ENCODE measurements at places on chromosomes 6 and 20.

- peak; percentile 54 for DNase-seq
Measured at GRCh38 chr20:33299111-33299603, 16.1 kb downstream of the BPIFB1 start.

- no peak for DNase-seq
Measured at GRCh38 chr6:129340983-129341382, 369.0 kb downstream of the ARHGAP18 start.

- no peak for DNase-seq
Measured at GRCh38 chr6:114559419-114559818, 216.6 kb upstream of the HS3ST5 start.

GRCh38 chr6:98831057-98831958 lies 3.1 kb upstream of the POU3F2 start:
- no peak for DNase-seq

GRCh38 chr6:147758303-147758702 lies 249.8 kb downstream of the SAMD5 start:
- no peak for DNase-seq

DNA sequence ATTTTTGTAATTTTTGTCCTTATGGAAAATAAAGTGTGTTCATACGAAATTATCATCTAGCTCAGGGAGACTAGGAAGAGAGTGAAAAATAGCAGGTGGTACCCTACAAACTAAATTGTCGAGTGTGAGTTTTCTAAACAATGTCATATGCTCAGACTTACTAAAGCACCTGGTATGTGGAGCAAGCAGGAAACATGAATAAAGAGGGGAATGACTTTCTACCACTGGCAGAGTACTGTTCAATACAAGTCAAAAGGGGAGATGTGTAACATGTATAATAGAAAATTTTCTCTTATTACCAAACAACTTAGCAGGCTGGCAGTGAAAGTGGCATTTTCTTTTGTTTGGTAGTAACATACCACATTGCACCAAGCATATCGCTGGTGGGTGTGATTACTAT lies 36.1 kb downstream of the CTNNBL1 start:
- DNase-seq = no peak

DNA sequence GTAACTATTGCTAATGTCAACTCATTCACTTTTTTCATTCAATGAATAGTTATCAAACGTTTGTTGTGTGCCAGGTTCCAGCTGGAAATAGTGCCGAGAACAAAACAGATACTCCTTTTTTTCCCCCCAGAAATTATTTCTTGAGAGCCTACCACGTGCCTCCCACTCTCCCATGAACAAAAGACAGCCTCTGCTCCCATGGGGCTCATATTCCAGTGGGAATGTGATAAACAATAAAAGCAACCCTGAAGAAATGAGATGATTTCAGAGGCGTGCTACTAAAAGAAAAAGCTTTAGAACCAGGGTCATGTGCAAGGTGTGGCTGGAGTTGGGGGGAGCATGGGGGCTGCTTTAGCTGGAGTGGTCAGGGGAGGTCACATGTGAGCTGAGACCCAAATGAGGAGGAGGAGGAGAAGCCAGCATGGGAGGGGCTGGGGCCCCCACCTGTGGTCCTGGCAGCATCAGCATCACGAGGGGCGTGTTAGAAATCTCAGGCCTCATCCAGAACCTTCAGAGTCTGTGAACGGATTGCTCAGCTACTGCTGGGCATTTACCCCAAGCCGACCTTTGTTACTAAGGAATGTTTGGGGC lies 157.4 kb downstream of the EYA2 start:
- DNase-seq = no peak

- DNase-seq = no peak
Measured at GRCh38 chr6:111852725-111853124, 20.5 kb downstream of the FYN start.

DNA sequence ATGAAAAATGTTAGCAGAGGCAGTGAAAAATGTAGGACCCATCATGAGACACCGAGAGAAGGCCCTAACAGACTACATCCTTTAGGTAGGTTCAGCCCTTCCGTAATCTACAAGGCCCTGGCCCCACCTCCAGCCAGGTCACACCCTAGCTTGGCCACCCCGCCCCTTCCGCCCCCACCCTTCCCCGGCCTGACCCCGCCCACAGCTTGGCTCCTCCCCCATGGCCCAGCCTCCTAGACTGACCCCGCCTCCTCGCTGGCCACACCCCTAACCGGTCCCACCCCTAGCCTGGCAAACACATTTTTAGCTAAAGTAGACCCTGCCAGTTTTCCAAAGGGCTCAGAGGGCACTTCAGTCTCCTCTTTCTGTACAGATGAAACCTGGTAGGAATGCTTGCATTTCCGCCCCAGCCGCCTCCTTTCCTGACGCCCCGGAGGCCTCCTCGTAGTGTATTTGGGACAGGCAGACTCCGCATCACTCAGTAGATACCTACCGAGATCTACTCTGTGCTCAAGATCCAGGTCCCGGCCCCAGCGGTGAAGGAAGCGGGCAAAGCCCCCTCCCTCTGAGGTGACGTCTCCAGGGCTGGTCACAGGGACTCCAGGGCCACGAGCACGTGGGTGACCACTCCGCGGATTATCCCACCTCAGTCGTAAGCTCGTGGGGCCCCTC lies 443.5 kb downstream of the PREX1 start:
- DNase-seq = no peak

- no peak for DNase-seq
Measured at GRCh38 chr6:52876056-52876787, 33.3 kb downstream of the GSTA3 start.

GRCh38 chr6:111844921-111845320 lies 28.3 kb downstream of the FYN start:
- no peak for DNase-seq

GRCh38 chr20:55676097-55676496 lies 329.2 kb downstream of the CBLN4 start:
- DNase-seq = no peak

DNA sequence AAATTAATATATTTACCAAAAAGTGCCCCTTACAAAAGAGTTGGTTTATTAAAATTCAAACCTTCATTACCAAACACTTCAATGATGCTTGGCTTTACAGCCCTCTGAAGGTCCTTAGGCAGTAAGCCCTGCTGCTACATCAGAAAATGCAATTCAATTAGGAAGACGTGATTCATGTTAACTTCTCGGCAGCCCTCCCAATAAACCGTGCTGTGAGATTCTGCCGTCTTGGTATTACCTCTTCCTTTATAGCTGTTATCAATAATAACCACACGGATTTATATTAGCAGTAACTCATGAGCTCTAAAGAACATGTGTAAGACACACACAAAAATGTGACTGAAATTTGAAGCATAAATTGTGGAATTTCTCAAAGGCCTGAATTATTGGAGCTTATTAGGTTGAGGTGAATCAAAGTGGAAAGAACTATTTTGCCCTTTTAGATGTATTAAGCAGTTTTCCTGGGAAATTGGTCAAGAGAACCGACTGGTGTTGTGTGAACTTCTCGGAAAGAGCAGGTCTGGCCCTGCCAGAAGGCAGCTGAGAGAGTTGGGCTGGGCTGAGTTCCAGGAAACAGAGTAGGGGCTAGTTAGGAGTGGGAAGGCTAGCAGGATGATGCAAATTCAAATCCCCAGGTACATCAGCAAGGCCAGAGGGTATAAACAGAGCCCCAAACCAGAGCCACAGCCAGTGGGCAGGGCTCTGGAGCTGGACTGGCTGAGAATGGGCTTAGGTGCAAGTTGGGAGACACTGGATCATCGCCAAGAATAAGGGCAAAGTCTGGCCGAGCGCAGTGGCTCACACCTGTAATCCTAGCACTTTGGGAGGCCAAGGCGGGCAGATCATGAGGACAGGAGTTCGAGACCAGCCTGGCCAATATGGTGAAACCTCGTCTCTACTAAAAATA lies 33.1 kb downstream of the FGD2 start:
- no peak for DNase-seq

DNA sequence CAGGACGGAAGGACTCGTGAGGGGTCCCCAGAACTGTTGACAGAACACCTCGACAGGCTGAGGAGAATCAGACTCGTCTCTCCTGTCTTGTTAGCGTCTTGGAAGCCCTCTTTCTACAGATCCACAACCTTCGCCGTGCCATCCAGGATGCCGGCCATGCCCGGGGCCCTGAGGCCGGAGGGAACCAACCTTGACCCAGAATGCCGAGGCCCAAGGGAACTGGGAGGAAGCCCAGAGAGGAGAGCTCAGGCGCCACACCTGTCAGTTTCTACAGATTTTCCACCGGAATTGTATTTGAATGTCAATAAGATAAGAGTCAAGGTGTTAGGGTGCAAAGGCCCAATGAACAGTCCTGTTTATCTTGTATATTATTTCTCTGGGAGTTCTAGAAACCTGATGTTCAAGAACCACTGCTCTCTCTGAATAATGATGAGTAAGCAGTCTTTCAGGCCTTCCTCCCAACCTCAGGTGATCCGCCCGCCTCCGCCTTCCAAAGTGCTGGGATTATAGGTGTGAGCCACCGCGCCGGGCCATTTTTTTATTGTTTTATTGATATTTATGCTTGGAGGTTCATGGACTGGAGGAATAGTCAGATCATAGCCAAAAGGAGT lies 799 bp upstream of the ME1 start:
- DNase-seq = no peak

- no peak for DNase-seq
Measured at GRCh38 chr6:80029470-80029869, 25.0 kb downstream of the TTK start.

- no peak for DNase-seq
Measured at GRCh38 chr20:18835466-18836256, 22.1 kb downstream of the SCP2D1 start.

- DNase-seq = no peak
Measured at GRCh38 chr6:315921-316752, 23.9 kb downstream of the DUSP22 start.

DNA sequence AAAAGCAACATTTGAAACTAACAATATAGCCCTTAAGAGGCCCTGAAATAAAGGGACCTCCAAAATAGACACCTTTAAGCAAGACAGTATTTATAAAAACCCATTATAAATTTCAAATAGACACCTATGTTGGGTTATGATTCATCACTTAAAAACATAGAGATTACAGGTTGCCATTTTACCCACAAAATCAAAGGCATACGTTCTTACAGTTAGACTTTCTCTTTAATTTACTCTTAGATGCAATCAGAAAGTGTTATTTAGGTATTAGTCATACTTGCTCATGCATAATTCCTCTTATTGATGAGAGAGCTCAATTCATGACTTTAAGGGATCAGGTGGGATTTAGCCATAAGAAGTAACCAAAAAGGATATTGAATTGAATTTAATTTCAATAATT lies 51.5 kb upstream of the TMEM200A start:
- no peak for DNase-seq

DNA sequence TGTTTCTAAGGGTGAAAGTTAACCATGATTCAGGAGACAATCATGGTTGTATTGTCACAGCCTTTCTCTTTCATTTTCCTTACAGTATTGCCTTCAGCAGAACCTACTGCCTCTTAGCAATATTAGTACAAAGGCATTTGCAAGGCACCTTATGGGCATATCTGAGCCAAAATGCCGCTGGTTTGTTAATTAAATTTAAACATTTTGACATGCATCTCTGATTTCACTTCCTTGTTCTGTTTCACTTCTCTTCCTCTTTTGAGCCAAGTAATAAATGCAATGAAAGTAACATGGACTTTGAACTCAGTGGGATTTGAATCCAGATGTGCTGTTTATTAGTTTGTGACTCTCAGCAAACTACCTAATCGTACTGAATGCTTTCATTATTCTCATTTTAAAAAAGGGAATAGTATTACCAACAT lies 467.4 kb upstream of the CITED2 start:
- no peak for DNase-seq

DNA sequence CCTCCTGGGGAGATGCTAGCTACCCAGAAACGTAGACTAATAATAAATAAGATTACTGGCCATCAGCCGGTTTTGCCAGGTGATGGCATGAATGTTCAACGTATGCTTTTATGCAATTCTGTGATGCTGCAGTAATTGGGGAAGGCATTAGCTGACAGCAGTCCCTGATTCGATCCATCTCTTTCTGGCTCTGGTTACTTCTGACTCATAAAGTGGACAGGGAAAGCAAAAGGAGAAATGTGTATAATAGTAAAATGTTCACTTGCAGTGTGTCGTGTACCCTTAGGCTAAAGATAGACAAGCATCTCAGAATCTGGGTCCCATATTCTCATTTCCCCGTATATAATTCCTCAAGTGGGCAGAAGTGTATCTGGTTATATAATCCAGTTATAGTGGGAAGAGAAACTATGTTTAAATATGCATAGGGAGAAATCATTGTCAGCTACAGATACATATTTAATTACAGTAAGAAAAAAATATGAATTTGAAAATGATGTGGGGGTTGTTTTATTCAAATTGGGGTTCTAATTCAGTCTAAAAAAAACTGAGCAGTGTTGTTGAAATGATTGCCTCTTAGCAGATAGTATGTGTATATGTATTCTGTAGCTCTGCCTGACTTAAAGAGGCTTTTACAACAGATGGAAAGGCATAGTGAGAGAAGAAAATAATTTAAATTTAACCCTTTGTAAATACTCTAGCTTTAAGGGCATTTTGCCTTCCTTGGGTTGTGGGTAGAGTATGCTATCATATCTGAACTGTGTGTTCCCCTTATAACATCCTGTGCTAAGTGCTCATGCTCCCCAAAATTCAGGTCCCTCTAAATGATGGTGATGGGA lies 40.6 kb downstream of the DOK5 start:
- DNase-seq = no peak

DNA sequence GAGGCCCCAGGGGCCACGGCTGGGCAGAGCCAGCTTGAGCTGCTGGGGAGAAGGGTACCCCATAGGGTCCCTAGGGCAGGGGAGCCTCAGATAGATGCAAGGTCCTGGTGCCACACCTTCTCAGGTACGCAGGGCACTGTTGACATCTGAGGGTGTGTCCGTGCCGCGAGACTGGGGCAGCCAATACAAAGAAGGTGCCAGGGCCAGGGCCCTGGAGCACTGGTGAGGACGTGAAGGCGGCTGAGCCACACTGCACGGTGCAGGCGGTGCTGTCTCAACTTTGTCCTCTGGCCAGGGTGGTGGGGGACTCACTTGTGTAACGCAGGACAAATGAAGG lies 649 bp upstream of the LRRC73 start:
- no peak for DNase-seq

DNA sequence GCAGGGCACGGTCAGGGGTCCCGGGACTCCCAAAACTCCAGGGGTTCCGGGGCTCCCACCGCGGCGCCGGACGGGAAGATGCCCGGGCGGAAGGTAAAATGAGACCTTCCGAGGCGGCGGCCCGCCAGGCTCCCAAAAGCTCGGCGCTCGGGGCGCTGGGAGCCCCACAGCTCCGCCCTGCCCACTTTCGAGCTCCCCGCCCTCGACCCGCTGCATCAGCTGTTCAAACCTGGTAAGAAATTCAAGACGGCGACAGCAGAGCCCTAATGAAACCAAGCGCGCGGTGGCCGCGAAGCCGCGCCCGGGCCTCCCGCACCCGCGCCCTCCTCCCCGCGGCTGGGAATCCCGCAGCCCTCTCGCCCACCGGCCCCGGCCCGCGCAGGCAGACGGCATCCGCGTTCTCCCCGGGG lies 369 bp downstream of the SLC4A11 start:
- DNase-seq = peak; percentile 37

DNA sequence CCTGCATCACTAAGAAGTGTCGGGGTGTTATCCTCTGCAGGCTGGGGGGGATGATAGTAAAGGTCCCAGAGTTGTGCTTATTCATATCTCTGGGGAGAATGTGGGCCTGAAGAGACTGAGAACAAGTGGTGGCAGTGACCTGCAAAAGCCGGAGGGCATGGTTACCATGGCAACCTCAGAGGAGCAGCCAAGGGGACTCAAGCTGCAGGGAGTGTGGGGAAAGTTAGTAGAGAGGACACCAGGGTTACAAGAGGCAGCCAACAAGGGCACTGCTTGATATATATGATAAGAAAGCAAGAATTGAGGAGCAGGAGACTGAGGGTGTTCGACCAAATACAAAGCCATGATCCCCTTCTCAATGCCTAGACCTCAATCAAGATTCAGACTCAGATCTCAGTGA lies 46.1 kb downstream of the HLA-F start:
- no peak for DNase-seq
